ENCODE measurements at places on chromosomes 16 and 17.

GRCh38 chr17:4500191-4500571 lies 1.5 kb downstream of the SPNS2 start:
- DNase-seq, result no peak

DNA sequence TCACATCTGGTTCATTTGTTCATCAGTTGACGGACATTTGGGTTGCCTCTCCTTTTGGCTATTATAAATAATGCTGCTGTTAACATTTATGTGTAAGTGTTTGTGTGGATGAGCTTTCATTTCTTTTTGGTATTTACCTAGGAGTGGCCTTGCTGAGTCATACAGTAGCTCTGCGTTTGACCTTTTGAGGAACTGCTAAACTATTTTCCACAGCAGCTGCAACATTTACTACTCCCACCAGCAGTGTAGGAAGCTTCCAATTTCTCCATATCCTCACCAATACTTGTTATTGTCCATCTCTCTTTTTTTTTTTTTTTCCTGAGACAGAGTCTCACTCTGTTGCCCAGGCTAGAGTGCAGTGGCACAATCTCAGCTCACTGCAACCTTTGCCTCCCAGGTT lies 20.7 kb upstream of the PLCG2 start:
- DNase-seq, result no peak

GRCh38 chr16:55662644-55663031 lies 6.8 kb downstream of the SLC6A2 start:
- DNase-seq, result no peak

GRCh38 chr16:30858829-30859423 lies 35.0 kb downstream of the BCL7C start:
- no peak for DNase-seq

DNA sequence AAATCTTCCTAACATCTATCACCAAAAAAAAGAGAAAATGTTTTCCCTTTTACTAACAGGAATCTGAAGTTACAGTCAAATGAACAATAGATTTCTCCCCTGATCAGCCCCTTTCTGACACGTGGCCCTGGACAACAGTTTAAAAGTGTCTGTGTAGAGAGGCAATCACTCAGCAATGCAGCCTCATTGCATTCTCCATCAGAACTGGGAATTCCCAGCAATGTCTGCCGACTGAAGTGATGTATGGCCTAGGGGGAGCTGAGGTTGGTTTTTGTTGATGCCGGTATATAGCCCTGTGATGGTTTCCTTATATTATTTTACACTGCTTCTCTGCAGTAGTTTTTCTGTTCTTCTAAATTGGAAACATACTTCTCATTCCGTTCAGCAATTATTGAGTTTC lies 904.3 kb upstream of the CDH8 start:
- no peak for DNase-seq

GRCh38 chr16:66925322-66925840 lies at the start of gene RRAD:
RRAD (minus strand) TSS chr16:66925535; CDS start chr16:66925179, 356 bp downstream.
- DNase-seq, result no peak

DNA sequence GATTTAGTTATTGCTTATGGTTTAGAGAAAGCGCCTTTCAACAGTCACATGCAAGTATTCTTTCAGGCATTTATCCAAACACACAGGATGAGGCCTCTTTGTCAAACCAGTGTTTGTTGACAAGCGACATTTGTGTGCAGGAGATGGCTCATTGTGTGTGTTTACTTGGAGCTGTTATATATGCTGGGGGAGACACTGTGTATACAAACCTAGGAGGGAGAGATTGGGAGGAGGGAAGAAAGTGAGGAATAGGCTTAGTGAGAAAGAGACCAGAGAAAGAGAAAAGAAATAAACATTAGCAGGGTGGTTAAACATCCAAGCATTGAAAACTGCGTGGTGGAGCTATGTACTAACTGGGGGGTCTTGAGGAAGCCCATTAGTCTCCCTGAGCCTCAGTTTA lies 437.6 kb downstream of the MAF start:
- no peak for DNase-seq

DNA sequence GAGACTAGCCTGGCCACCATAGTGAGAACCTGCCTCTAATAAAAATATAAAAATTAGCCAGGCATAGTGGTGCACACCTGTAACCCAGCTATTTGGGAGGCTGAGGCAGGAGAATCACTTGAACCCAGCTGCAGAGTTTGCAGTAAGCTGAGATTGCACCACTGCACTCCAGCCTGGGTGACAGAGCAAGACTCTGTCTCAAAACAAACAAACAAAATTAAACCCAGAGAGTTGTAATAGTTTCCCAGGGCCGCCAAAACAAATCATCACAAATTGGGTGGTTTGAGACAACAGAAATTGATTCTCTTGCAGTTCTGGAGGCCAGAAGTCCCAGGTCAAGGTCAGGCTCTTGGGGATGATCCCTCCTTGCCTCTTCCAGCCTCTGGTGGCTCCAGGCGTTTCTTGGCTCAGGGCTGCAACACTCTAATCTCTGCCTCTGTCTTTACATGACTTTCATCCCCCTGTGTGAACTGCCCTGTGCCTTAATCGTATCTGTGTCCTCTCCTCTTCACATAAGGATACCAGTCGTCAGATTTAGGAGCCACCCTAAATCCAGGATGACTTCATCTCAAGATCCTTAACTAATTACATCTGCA lies 100.3 kb upstream of the NOL11 start:
- no peak for DNase-seq

- no peak for DNase-seq
These were observed 74.4 kb downstream of the SDK2 start for GRCh38 chr17:73569762-73570319.

DNA sequence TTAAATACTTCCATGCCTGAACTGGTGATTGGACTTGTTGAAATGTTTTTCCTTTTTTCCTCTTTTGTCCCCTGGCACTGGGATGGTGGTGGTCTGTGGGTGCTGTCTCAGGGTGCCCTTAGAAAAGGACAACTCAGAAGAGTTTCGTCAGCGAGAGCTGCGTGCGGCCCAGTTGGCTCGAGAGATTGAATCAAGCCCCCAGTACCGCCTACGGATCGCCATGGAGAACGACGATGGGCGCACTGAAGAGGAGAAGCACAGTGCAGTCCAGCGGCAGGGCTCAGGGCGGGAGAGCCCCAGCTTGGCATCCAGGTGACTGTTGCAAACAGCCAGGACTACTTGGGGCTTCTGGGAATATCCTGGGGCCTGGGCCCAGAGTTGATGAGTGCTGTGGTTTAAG lies 6.9 kb downstream of the ATXN2L start:
- no peak for DNase-seq

DNA sequence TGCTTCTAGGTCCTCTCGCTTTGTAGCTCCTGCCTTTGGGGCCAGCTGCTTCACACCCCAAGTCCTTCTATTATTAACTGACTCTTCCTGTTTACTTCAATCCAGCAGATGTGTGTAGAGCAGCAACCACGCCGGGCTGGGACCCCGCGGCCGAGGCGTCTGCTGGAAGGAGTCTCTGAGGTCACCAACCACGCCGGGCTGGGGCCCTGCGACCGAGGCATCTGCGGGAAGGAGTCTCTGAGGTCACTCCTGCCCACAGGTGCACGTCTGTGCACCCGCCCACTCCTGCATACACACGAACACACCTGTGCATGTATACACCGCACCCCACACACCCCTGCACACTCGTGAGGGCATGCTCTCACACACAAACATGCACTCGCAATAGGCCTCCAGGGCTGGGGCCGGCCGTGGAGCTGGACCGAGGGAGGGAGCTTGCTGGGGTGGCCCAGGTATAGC lies 7.8 kb upstream of the TEX19 start:
- no peak for DNase-seq

DNA sequence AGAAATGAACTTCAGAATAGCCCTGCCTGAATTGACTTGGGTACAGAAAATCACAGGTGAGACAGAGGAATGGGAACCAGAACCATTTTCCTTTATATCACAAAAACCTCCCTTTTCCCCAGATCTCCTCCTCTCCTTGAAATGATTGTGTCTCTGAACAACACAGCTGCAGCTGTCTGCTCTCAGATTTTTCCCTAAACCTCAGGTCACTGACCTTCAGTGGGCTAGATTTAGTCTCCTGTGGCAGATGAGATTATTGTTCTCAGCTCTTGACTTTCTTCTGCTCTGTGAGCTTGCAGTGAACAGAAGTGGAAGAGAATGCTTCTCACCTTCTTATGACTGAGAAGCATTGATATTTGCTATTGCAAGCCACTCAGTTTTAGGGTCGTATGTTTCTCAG lies 92.3 kb upstream of the FAM20A start:
- DNase-seq, result no peak

- DNase-seq, result no peak
These were observed 49.0 kb downstream of the YPEL2 start for GRCh38 chr17:59380474-59380873.

DNA sequence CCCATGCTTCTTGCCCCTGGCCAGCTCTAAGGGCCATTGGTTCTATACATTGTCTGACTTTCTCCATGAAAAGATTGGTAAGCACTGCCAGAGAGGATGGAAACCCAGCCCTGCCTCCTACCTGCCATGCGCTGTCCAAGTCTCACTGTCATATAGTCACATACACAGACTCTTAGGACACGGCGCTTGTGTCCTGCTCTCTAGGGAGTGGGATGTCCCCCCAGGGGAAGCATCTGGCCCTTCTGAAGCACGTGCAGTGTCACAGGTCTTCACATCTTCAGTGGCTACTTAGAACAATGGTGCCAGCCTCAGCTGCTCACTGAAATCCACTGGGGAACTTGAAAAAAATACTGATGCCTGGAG lies 38.7 kb downstream of the MYO18A start:
- DNase-seq, result no peak

DNA sequence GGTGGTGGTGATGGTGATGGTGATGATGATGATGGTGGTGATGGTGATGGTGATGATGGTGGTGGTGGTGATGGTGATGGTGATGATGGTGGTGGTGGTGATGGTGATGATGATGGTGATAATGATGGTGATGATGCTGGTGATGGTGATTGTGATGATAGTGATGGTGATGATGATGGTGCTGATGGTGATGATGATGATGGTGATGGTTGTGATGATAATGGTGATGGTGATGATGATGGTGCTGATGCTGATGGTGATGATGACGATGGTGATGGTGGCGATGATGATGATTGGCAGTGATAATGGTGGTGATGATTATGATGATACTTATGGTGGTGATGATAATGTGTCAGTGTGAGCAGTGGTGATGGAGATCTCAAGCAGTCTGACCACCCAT lies 90.8 kb upstream of the FOXF1 start:
- DNase-seq, result no peak

DNA sequence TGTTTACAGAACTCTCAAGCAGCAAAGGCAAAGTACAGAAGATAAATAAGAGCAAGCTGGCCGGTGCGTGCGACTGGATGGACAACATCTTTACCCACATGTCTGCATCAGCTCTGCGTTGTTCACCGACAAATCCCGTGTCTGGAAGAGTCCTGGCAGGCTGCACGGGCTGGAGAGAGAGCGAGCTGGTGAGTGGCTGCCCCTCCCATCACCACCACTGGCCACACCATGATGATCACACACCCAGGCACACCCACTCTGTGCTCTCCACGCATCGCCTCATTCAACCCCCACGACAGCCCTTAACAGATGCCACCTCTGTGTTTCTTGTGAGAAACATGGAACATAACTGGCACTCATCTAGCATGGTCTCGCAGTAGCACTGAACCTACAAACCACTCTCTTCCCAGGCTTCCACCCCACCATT lies 59.2 kb downstream of the ANKRD11 start:
- DNase-seq, result no peak

GRCh38 chr16:53053967-53054669 lies 673 bp upstream of the CHD9 start:
- DNase-seq, result no peak

- no peak for DNase-seq
These were observed 19.6 kb downstream of the MPP3 start for GRCh38 chr17:43813386-43813785.

DNA sequence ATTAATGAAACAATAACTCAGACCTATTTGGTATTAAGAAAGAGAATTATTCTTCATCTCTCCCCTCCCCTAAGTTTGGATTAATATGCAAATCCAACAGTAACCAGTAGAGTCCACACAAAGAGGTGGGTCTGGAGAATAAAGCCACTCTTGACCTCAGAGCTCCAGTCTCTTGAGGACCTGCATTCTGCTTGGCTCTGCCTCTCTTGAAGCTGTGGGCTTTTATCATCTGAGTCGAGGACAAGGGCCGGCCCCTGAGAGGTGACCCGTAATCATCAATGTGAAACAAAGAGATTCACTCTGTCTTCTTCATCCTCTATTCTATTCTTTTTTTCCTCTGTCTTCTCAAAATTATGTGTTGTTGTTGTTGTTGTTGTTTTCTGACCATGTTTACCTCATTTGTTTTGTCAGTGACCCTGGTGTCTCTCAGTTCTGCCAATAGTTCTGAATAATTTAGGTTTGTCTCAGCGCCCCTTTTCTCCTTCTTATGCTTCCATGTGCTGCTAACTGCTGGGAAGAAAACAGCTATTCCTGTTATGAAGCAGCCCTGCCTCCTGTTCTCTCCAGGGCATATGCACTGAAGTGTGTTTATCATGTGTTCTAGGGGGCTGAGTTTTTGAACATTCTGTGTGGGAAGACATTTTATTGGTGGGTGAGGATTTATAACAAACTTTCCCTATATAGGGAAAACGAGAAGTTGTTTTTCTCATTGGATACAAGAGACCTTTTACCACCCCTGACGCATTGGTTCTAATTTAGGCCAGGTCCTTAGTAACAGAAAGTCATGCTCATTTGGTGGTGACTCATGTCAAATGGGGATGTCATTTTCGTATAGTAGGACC lies 135.8 kb downstream of the TRIM37 start:
- no peak for DNase-seq

GRCh38 chr17:29140631-29141513 lies 39.3 kb downstream of the MYO18A start:
- no peak for DNase-seq

GRCh38 chr16:55467898-55468297 lies 11.1 kb upstream of the MMP2 start:
- no peak for DNase-seq

DNA sequence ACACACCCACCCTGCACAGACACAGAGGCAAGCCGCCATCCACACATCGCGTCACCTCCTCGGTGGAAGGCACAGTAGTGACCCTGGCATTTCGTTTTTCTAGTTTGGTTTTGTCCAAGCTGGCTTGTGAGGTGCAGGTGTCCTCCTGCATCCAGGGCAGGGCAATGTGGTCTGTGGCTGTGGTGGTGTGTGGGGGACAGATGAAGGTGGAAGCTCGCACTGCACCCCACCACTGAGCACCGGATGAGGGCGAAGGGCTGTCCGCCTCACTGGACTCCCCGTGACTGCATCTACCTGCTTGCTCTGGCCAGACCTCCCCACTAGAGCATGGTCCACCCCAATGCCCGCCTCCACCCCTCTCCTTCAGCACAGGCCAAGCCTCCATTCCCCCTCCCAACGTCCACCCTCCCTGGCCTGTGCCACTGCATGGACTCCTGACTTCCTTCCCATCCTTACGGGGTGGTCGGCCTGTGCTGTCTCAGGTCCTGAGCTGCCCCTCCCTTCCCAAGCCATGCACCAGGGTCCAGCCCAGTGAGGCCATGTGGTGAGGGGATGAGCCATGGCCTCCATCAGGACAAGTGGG lies 78.8 kb upstream of the CBX4 start:
- no peak for DNase-seq

DNA sequence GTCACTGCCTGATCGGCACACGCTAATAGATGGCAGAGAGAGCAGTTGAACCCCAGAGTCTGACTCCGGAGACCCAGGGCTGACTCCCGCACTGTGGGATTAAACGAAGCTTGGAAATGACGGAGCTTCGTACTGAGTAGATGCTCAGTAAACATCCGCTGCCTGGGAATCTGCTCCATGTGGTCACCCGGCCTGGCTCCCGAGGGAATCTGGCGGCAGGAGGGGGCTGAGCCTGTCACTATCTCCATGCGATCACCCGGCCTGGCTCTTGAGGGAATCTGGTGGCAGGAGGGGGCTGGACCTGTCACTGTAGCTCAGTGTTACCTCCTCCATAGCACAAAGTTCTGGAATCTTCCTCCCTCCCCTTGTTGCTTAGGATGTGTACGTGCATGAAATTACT lies 139.7 kb upstream of the CIBAR2 start:
- no peak for DNase-seq
